ENCODE measurements at places on chromosomes 1 and 21. TPM values are rescaled to one million over a fixed set of nuclear protein-coding genes. Genes with fewer than 3 reads are reported as not detected.

DNA sequence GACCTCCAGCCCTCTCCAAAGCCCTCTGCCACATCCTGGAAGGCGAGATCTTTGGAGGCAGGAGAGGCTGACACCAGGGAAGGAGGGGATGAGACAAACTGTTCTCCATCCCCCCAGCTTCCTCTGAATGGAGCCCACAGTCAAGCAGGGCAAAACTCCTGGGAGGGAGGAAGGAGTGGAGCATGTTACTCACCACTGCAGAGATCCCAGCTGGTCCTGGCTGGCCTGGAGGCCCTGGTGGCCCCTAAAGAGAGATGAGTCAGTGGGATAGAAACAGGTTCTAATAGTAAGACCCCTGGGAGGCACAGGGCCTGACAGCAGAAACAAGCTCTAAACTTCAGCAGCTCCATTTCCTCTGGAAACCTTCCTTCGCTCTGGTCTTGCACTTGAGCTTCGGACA, 14.0 kb upstream of the PEF1 start:
- DNase-seq: no peak

DNA sequence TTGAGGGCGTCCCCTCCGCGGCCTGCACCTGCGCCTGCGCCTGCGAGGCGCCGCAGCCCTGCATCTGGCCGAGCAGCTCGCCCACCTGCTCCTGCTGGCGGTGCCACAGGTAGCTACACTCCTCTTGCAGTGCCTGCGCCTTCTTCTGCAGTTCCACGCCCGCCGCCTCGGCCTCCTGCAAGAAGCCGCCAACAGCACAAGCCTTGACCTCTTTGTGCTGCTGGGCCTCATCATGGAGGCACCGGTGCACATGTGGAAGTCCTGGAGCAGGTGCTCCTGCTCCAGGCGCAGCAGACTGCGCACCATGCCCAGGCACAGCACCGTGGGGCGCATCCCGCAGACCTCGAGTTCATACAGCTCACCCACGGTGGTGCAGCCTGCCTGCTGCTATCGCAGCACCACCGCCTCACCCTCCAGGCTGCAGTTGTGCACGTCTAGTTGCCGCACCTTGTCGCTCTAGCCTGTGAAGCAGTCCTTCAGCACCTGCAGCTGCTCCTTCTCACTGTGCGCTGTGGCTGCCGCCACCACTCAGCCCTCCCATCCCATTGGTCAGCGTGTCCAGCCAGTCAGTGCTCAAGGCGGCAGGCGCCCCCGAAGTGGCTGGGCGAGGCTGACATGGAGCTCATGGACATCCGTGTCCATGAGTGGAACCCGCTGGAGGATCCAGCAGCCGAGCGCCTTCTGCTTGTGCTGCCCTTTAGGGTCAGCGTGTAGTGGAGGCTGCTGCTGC, 12.2 kb upstream of the CD2 start:
- no peak for DNase-seq

- DNase-seq: no peak
Measured at GRCh38 chr1:223512057-223512456, 118.8 kb downstream of the CCDC185 start.

DNA sequence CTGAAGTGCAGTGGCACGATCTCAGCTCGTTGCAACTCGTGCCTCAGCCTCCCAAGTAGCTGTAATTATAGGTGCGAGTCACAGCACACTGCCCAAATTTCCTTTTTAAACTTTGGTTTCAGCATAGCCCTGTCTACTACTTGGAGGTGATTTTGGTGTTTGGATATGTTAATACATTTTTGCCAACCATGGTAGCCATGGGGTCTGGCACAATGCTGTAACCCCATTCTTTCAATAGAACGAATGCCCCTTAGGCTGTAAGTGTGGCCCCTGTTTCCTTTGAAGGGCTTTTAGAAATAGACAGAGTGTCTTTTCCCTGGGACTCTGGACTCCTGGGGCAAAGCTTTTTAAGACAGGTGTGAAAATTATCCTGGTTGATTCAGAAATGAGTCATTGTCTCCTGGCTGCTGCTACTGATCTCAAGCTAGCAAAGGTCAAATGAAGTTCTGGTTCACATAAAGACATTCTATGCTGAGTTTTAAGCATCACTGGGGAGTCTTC, 141.1 kb upstream of the RUNX1 start:
- DNase-seq: no peak

- DNase-seq: no peak
Measured at GRCh38 chr1:44053394-44053793, 22.1 kb upstream of the SLC6A9 start.

- no peak for DNase-seq
Measured at GRCh38 chr1:8343464-8344001, 25.6 kb downstream of the SLC45A1 start.

- no peak for DNase-seq
Measured at GRCh38 chr1:79128722-79129121, 122.2 kb upstream of the ADGRL4 start.

OR6K3 gene
- polyA plus RNA-seq: not detected

HRNR gene
- polyA plus RNA-seq: not detected

Measured in naive B cell (primary cell).